IPS-NIHi11 (cell line): ENCODE measurements at places on chromosomes 7 and 10.

DNA sequence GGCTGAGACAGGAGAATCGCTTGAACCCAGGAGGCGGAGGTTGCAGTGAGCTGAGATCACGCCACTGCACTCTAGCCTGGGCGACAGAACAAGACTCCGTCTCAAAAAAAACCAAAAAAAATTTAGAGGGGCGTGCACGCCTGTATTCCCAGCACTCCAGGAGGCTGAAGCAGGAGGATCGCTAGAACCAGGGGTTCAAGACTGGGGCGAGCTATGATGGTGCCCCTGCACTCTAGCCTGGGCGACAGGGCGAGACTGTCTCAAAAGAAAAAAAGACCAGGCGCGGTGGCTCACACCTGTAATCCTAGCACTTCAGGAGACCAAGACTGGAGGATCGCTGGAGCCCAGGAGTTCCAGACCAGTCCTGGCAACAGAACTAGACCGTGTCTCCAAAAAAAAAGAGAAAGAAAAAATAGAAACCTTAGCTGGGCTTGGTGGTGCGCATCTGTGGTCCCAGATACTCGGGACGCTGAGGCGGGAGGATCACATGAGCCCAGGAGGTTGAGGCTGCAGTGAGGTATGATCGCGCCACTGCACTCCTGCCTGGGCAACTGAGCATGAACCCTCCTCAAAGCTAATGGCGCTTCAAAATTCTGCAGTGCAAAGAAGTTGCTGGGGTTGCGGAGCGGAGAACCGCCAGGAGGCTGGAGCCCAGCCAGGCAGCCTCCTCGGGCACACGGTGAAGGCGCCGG, 382 bp upstream of the MBLAC1 start:
- no peak for DNase-seq

DNA sequence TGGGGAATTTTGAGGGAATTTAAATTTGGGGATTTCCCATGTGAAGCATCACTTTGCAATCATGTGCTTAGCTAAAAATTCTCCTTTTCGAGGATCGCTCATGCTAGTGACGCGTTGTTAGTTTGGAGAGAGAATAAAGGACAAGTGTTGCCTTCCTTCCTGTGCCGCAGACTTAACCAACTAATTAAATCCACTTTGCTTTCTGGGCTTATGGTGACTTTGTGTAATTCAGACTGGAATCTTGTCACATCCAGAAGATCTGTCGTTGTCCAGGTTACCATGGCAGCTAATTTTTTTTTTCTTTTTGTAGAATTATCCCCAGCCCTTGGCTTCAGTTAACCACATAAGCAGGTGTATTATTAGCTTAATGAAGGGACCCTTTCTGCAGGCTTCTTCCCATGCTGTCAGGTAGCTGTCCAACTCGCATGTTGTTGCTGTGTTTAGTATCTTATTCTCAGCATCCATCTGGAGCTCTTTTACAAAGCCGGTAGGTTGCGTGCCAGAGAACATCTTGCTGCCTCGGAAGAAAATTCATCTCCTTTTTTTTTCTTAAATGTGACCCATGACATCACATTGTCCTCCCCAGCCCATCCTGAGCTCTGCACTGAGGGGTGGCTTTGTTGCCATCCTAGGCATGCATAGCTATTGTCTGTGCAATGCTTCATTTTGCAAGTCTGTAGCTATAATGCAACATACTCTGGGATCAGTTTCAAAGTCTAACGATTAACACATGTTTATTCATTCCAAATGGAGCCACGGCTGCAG, 47.2 kb upstream of the NRP1 start:
- DNase-seq, result no peak

DNA sequence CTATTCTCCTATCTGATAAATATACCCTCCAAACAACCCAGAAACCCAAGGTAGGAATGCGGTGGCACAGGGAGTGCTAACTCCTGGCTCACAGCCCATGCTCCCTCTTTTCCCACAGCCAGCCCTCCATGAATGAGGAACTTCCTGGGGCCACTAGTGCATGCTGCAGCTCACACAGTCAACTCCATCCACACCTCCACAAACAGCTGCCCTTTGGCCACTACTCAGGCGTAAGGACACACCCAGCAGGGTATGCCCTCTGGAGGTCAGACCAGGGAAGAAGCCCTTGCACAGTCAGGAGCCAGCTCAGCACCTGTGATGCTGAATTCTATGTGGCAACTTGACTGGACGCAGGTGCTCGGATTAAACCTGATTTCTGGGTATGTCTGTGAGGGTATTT, 85.2 kb upstream of the PIK3CG start:
- peak; percentile 54 for DNase-seq

DNA sequence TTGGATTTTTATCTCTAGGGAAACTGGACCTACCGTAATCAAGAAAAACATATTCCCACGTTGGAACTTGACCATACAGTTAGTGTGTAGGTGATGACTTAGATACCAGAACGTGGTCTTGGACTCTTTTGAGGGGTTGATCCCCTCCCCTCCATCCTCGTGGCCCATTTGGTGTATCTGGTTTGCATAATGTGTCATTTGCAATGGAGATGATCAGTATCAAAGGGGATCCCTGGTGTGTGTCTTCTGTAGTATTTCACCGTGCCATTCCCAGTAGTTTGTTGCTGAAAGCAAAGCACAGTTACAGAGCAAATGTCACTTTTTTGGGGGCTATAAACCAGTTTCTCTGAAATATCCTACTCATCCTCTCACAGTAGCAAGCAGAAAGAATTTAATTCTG, 217.7 kb downstream of the TCF7L2 start:
- DNase-seq, result no peak

DNA sequence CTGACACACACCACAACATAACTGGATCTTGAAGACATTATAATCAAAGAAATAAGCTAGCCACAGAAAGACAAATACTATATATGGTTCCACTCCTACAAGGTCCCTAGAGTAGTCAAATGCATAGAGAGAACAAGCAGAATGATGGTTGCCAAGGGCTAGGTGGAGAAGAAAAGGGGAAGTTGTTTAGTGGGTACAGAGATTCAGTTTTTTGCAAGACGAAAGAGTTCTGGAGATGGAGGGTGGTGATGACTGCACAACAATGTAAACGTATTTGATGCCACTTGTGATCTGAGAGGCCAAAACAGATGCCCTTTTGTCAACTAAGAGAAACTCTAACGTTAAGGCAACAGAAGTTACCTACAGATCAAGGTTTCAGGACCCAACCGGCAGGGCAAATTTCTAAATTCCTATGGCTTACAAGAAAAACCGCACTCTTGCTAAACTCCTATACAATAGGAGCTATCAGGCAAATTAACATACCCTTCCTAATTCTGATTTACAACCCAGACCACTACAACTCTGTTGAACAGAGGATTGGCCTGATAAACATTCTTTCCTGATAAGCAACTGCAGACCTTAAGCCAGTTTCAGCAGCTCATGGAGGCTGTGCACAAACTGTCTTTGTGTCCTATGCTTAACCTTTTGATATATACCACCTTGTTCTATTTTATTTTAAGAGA, 69.0 kb downstream of the FAM107B start:
- DNase-seq, result no peak

DNA sequence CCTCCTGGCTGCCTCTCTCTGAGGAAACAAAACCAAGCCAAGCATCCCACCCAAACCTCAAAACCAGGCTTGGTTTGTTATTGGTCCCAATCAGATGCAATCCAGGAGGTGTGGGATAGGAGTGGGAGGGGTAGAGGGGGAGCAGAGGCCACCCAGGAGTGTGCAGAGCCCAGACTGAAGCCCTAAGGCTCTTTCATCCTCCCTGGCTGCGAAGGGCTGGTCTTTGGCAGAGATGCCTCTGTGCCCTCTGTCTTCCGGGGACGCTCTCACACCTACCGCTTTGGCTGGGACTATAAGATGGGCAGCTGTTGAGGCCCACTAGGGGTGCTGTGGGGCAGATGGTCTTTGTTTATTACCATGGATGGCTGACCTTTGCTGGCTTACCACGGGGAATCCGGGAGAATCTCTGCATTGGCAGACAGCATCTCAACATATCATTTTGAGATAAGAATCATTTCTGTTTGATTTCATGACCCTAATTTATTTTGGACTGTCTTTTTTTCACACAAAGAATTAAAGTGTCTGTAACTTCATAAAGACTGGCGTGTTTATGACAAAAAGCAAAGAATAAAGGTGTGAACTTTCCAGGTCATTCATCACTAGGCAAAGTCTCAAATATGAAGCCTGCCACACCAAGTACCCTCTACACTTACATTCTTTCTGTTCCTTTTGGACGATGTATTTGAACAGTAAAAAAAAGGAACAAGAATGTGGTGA, 6.5 kb upstream of the DENND2A start:
- DNase-seq, result peak; percentile 81

DNA sequence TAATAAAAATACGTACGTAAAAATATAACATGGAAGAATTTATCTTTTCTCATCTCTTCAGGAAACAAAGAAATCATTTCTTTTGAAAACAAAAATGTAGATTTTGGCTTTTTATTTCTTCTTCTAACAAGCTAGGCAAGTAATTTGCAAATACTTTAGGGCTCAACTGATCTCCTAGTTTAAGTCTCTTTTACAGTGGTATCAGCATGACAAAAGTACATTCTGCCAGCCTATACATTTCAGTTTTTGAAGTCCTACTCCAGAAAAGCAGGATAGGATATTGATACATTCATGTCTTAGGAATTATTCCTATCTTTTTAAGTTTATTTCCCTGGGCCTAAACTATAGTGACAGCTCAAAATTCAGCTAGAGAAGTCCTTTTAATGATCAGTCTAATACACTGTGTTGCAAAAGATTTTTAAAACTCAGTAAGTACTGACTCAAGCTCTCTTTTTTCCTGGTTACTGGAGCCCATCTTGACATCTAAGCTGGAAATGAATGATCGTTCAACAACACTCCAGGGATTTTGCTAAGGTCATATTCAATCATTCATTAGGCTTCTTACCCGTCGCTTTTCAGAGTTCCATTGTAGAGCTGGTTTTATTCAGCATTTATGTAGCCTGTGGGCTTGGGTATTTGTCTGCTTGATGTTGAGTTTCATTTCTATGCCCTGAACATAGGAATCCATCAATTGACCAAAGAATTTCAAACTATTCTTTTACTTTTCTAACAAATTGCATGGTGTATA, 12.2 kb upstream of the FAM53B start:
- DNase-seq, result no peak

DNA sequence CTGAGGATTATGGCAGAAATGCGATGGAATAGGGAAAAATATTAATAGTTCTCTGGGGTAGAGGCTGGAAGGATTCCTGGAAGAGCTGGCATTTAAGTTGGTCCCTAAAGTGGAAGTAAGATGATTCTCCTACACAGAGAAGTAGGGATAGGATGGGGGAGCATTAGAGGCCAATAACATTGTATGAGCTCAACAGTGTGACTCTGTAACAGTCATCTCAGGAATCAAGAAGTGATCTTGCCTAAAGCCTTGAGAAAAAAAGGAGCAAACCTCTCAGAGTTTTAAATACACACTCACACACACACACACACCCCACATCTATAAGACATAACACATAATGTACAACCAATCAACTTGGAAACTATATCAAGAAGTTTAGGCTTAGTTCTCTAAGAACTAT, 117.7 kb upstream of the CDK1 start:
- DNase-seq, result no peak
